ELF-1 (cell line): ENCODE measurements at places on chromosomes 1 and 21.

- peak; percentile 88 for DNase-seq
These were observed 23.2 kb downstream of the NENF start for GRCh38 chr1:212455803-212456528.

GRCh38 chr1:156471496-156472490 lies 28.8 kb downstream of the MEF2D start:
- DNase-seq, result peak; percentile 75

DNA sequence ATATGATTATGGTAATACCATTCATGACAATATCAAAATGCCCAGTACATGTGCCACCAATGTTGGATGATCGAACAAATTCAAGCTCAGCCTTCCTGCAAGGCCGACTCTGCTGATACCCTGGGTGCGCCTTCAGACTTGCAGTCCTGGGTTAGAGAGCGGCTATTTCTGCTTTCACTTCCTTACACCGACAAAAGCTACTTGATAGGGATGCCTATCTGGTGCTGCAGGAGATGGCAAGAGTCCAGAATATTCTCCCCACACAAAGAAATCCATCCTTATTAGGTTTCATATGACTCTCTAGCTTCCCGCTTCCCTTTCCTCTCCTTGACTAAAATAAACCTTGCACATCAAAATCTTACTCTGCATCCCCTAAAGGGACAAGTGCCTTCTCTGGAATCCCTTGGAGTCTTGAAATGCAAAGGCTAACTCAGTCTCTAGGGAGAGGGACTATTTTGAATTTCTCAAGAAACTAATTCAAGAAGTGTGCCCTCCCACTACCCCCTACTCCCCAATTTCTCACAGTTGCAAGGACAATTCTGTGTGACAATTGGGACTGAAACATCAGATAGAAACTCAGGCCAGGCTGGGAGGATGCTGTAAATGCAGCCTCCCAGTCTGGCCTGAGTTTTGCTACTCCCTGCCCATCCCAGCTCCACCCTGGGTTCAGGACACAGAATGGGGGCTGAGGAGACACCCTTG lies 103.1 kb upstream of the USP24 start:
- DNase-seq, result no peak

GRCh38 chr1:91830242-91831131 lies 55.5 kb downstream of the TGFBR3 start:
- peak; percentile 84 for DNase-seq

GRCh38 chr21:22154579-22155274 lies 1156.5 kb downstream of the NCAM2 start:
- no peak for DNase-seq

DNA sequence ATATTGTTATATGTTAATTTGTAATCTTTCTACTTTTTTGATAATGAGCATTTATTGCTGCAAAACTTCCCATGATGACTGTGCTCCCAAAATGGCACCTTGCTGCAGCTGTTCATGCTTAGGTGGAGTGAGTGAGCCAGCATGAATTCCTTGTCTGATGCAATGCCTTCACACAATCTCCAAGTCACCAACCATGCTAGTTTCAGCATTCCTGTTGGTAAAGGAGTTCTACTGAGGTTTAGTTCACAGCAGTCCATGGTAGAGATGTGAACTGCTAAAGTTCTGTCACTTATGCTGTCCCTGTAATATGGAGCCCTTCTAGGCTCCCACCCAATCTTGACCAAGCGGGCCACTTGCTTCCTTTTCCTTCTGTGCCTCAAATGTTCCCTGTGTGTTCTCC lies 26.2 kb upstream of the PRKACB start:
- DNase-seq, result no peak

DNA sequence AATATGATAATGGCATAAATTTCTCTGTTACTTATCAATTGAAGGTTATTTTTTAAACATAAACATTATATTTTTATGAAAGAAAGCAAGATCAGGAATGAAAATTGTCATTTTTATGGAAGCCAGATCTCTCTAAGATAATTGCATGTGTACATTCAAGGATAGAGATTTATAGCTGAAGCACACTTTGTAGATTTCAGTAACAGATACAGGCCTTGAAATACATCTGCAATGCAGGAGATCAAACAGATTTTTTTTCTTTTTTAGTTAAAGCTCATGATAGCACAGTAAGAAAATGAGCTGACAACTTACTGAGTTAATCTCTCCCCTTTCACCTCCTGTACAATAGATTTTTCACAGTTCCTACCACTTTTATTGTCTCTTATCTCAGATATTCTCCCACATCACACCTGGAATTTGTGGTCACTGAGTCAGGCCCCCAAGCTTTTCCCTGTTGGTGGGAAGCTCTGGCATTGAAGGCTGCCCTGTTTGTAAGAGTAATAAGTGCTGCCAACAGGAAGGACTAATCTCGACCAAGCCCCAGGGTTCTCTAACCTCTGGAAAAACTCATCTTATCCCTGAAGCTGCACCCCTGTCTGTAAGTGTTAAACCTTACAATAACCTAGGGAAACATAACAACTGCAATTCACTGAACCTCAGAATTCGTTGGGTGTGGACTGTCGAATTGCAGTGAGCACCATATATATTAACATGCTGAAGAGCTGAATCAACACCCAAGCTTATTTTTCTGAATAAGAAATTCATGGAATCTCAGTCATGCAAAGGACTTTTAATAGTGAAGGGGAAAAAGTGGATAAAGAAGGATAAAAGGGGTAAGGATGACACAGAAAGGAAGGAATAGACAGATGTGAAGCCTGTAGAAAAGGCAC lies 599.0 kb downstream of the LMO4 start:
- no peak for DNase-seq

DNA sequence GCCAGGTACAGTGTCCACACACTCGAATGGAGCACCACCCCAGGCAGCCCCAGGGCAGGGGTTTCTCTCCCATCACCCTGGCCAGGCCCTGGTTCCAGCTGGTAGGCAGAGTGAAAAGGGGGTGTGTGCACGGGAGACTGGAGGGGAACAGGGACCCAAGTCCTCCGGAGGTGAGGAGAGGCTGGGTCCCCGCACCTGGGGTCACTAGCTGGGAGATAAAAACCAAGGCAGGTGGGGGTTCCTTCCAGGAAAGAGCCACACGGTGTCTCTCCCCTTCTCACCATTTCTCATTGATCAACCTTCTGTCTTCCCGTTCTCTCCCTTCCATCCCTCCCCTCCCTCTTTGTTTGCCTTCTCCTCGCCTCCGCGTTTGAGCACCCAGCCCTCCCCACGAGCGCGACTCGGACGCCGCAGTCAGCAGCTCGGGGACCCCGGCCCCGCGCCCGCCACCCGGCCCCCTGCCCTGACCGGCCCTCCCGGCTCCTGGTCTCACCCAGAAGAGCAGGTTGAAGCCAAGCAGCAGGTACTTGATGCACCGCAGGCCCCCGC lies 358 bp downstream of the TSPAN2 start:
- no peak for DNase-seq

DNA sequence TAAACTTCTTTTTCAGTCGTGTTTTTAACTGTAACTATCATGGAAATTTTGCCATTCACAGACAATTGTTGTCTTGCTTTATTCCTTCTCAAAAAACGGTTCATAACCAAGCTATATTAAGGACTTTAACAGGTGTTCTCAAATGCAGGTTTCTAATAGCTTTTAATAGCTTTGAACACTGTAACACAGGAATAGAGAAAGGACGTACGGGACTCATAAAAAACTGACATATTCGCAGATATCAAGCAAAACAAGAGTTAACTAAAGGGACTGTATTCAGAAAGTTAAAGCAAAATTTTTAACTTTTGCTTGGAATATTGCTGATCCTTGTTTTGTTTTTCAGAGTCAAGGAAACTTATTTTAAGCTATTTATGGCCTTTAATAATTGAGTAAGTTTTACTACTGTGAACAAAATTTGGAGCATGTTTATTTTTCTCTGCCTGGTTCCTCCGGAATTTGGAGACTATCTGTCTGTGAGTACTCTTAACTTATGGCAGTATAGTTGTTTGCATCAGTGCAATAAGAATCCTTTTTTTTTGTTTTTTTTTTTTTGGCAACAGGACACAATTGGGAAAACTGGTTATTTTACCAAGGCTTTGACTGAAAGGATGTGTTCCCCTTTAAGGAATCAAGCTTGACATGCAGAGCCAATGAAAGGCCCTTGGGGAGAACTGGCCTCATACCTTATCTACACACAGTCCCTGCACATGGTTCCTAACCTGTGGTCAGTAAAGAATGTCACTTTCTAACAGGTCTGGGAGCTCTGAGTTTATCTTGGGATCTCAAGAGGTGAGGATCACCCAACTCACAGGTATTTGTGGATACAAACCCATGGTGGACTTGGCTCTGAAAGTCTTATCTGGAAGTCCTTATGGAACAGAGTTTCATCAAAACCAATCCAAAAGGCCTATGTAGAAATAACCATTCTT lies 5.8 kb upstream of the CD46 start:
- peak; percentile 32 for DNase-seq

DNA sequence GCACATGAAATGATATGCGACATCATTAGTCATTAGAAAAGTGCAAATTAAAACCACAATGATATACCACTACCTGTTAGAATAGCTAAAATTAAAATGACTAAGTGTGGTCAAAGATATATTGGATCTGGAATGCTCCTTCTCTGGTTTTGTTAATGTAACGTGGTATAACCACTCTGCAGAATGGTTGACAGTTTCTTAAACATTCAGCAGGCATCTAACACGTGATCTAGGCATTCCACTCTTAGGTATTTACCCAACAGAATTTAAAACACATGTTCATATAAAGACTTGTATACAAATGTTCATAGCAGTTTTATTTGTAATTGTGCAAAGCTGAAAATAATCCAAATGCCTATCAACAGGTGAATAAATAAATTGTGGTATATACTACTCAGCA lies 165.0 kb upstream of the PLXNA2 start:
- DNase-seq, result no peak

DNA sequence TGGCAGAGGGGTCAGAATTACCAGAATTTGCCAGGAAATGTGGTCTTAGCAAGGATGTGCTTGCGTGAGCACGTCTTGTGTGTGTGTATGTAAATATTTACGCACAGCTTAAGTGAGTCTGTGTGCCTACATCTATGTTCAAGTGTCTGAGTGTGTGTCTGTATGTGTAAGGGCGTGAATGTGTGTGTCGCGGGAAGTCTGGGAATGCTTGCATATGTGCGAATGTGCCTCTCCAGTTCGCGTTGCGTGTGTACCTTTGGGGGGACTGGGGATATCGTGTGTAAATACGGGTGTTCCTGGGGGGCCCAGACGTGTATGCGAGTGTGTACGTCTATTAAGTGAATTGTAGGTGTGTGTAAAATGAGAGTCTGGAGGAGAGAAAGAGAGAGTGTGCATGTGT lies 68.6 kb upstream of the POU3F1 start:
- DNase-seq, result no peak

GRCh38 chr21:21233051-21233450 lies 234.8 kb downstream of the NCAM2 start:
- no peak for DNase-seq

DNA sequence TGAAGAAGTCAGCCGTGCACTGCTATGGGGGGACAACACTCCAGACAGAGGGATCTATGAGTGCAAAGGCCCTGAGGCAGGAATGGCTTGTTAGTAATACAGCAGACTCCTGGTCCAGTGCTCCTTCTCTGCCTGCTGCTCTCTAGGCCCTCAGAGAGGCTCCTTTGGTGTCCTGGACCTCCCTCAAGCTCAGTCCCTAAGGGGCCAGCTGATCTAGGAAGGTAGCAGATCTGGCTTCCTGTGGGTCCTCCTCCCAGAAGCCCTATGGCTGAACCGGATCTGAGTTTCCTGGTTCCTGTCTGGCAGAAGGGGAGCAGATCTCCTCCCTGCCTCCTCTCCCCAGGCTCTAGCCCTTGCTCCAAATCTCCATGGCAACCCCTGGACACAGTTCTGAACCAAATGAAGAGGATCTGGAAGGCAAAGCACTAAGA lies at the start of gene LDLRAD2:
TSS of gene LDLRAD2 (plus strand) at position 391 of the 431 bp plus-strand sequence. CDS start 187 bp downstream, outside the sequence.
- DNase-seq, result no peak

DNA sequence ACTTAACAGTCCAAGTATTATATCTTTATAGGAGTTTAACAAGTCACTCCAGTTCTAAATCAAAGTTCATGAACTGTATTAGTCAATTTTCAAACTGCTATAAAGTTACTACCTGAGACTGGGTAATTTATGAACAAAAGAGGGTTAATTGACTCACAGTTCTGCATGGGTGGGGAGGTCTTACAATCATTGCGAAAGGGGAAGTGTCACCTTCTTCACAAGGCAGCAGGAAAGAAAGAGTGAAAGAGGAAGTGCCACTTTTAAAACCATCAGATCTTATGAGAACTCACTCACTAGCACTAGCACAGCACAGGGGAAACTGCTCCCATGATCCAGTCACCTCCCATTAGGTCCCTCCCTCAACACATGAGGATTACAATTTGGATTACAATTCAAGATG lies 70.0 kb downstream of the CLCA4 start:
- DNase-seq, result no peak

DNA sequence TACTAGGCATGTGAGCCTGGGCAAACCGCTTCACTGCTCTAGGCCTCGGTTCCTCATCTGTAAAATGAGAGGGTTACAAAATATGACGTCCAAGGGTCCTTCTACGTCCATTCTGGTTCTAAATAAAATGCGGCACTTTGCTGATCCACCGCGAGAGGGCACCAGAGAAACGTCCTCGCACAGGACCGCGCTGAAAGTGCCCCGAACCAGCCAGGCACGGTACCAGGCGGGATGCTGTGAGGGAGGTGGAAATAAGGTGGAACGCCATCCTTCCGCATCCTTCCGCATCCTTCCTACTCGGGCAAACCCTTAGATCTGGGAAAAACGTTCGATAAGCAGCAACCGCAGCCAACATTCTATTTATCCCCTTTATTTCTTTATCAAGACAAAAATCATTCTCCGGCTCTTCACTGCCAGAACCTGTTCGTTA lies 60.3 kb upstream of the KRTAP19-8 start:
- peak; percentile 79 for DNase-seq

DNA sequence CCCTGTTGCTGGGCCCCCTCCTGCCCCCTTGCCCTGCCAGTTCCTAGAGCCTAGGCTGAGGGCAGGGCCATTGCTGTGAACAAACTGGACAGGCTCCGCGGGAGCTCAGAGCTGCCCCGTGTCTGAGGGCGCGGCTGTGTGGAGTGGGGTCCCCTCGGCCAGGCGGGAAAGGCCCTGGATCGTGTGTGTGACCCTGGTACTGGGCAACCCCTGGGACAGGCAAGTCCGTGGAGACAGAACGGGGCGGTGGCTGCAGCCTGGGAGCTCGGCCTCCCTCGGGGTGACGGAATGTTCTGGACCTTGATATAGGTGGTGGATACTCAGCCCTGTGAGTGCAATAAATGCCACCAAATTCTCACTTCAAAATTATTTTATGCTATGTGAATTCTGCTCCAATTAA lies 27.7 kb upstream of the C1orf159 start:
- DNase-seq, result no peak

DNA sequence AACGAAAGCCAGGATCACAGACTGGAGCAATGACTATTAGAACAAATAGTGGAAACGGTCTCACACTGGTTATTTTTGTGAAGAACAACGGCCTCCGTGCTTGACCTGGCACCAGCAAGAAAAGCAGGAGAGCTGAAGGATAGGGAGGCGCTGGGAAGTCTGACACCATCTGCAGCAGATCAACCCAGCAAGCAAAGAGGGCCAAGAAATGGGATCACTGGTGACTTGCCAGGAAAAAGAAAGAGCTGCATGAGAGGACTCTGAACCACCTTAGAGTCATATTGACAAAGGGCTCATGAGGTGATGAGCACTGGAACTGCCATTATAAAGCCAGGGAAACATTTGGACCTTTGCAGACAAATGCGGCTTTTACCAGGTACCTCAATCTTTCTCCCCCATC lies 25.0 kb downstream of the MTOR start:
- DNase-seq, result no peak

GRCh38 chr1:65425006-65425405 lies 4.5 kb downstream of the LEPR start:
- DNase-seq, result no peak
